ENCODE measurements at places on chromosomes 3 and 15.
A peak's percentile ranks its signal among the peaks of the same experiment; 100 is the strongest.

GRCh38 chr3:155190691-155191090 lies 102.8 kb downstream of the STRIT1 start:
- no peaks in the 10 kb centered on the region for H3K36me3 ChIP-seq
- H3K4me1 ChIP-seq = no peaks in the 10 kb centered on the region
- no peak overlapping the region for H3K27ac ChIP-seq
- no peaks in the 10 kb centered on the region for H3K27me3 ChIP-seq

DNA sequence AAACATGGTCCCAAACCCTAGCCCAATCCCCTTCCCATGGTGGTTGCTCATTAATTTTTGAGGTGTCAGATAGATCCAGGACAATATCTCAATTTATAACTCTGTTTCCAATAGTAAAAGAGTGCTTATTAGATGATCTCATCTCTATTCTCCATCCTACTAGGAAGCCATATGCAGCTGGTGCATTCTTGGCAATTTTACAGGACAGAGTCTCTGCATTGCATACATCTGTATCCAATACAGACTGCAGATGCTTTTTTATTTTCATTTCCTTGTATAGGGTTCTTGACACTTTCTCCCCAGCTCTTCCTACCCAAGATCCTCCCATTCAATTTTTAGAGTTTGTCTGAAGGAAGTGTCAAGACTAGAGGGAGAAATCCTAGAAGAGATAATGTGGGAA lies 194.8 kb upstream of the DPH6 start:
- no peak overlapping the region for H3K27ac ChIP-seq
- H3K4me1 ChIP-seq = no peaks in the 10 kb centered on the region
- no peaks in the 10 kb centered on the region for H3K36me3 ChIP-seq
- H3K4me3 ChIP-seq = no peak overlapping the region

DNA sequence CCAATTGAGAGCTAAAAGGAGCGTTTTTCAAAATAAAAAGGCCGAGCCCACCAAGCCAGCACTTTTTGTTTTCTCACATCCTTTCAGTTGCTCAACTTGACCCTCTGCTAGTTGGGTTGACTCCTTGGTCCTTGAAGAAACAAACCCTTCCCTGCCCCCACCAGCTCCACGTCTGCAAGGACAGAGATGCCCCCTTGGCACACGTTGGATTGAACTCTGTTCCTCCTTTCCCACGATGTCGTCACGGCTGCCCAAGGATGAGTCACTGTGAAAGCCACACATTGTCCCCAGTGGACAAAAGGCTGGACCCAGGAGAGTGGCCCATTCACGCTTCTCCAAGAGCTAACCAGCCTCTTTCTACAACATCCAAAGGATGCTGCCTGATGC lies 43.0 kb upstream of the SPATA12 start:
- peaks cover 7% of the 10 kb centered on the region for H3K4me1 ChIP-seq
- no peaks in the 10 kb centered on the region for H3K27me3 ChIP-seq
- no peaks in the 10 kb centered on the region for H3K36me3 ChIP-seq
- no peak for DNase-seq
- H3K27ac ChIP-seq = no peak overlapping the region
- no peak overlapping the region for H3K4me3 ChIP-seq

GRCh38 chr3:159239059-159239458 lies 437.2 kb downstream of the MFSD1 start:
- no peak overlapping the region for H3K4me3 ChIP-seq
- no peaks in the 10 kb centered on the region for H3K36me3 ChIP-seq
- H3K4me1 ChIP-seq = no peaks in the 10 kb centered on the region
- no peak overlapping the region for H3K27ac ChIP-seq
- no peak for DNase-seq

- H3K27ac ChIP-seq = peak overlapping the region; percentile 89
- no peak for DNase-seq
- no peak overlapping the region for H3K4me3 ChIP-seq
These were observed 42.9 kb downstream of the ADCY5 start for GRCh38 chr3:123405936-123406510.

DNA sequence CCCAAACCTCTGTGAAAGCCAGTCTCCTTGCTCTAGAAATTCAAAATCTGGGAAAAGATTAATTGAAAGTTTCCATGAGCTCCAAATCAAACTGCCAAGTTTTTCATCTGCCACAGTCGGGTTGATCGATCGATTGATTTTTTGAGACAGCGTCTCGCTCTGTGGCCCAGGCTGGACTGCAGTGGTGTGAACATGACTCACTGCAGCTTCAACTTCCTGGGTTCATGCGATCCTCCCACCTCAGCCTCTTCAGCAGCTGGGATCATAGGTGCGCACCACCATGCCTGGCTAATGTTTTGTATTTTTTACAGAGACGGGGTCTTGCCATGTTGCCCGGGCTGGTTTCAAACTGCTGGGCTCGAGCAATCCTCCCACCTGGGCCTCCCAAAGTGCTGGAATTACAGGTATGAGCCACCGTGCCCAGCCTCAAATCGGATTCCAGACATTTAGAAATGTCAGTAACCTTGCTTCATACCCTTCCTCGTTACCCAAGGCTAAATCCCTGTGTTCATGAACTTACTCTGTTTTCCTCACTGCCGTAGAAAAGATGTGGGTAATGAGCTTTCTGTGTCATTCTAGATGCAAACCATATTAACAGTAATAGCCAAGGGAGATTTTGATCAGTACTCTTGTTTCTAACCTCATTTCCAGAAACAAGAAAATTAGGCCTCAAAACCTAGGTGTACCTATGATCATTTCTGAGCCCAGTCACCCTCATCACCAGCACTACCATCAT lies 105.9 kb upstream of the AKAP13 start:
- H3K4me3 ChIP-seq = no peak overlapping the region
- DNase-seq = no peak
- H3K4me1 ChIP-seq = no peaks in the 10 kb centered on the region
- no peaks in the 10 kb centered on the region for H3K36me3 ChIP-seq
- H3K27ac ChIP-seq = no peak overlapping the region

DNA sequence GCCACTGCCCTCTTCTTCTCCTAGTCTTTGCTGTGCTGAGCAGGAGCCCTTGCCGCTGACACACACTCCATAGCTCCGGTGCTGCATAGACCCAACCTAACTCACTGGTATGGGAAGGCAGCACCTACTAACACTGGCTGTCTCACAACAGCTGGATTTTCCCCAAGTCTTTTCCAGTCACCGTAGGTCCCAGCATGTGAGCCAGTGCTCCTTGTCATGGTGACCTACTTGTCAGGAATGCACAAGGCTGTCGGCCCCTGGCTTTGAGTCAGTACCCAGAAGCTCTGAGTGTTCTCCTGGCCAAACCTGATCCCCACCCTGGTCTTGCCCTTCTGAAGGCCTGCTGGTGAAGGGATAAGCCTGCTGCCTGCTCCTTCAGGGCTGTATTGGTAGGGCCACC lies 25.7 kb downstream of the AMOTL2 start:
- H3K4me3 ChIP-seq = no peak overlapping the region
- peak; percentile 65 for DNase-seq
- no peaks in the 10 kb centered on the region for H3K27me3 ChIP-seq
- H3K36me3 ChIP-seq = no peaks in the 10 kb centered on the region
- peaks cover 32% of the 10 kb centered on the region for H3K4me1 ChIP-seq

DNA sequence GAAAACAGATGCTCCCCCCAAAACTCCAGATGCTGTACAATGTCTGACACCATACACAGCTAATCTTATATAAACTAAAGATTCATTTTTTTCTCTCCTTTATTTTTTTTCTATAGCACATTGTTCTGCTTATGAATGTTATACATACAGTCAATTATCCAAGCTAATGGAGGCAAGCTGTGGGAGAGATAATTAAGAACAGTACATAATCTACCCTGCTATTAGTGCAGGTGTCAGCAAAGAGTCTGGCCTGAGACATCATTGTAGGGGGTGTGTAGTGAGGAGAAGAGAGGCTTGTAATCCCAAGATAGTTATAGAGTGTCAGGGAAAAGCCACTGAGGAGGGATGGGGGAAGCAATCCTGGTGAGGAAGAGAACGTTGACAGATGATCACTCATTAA lies 25.4 kb upstream of the CHMP2B start:
- H3K36me3 ChIP-seq = no peaks in the 10 kb centered on the region
- no peak overlapping the region for H3K4me3 ChIP-seq
- no peaks in the 10 kb centered on the region for H3K4me1 ChIP-seq
- no peak overlapping the region for H3K27ac ChIP-seq
- no peaks in the 10 kb centered on the region for H3K27me3 ChIP-seq
- no peak for DNase-seq

DNA sequence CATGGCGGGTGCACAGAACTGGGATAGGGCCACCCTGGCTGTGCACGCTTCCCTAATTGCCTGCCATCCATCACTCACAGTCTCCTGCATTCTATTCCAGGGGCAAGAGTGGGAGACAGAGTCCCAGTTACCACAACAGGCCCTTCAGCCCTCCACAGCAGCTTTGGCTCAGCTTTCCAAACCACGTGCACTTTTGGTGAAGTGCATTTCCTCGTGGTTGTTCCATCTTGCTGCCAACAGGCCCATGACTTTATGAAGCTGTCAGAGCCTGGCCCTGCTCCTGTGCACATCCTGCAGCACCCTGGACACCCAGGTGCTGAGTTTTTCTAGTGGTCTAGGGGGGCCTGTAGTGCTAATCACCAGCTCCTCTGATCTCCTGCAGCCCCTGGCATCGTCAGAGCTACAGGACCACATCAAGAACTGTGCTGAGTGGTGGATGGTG lies 110.2 kb downstream of the ADCY5 start:
- H3K4me1 ChIP-seq = peaks cover 4% of the 10 kb centered on the region
- H3K4me3 ChIP-seq = no peak overlapping the region
- no peak overlapping the region for H3K27ac ChIP-seq
- no peaks in the 10 kb centered on the region for H3K27me3 ChIP-seq
- no peak for DNase-seq

DNA sequence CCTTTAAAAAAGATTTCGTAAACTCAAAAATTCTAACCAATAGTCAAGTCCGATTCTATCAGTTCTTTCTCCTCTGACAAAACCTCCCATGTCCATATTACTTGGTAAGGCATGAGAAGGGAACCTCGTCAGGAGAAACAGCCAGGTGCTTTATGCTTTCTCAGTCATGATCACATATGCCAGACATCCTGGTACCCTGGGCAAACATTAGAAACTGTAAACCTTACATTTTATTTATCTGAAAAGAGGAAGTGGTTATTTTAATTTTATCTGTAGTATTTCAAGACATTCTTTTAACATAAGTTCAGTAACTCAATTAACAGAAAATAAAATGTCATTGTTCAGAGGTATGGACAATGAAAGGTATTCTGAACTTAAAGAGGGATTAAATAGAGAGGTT lies 474.8 kb upstream of the GBE1 start:
- H3K36me3 ChIP-seq = no peaks in the 10 kb centered on the region
- H3K27ac ChIP-seq = no peak overlapping the region
- no peak overlapping the region for H3K4me3 ChIP-seq
- H3K27me3 ChIP-seq = no peaks in the 10 kb centered on the region
- DNase-seq = no peak

GRCh38 chr15:63238796-63239195 lies 38.6 kb upstream of the APH1B start:
- H3K36me3 ChIP-seq = no peaks in the 10 kb centered on the region
- no peak for DNase-seq
- H3K27ac ChIP-seq = no peak overlapping the region

DNA sequence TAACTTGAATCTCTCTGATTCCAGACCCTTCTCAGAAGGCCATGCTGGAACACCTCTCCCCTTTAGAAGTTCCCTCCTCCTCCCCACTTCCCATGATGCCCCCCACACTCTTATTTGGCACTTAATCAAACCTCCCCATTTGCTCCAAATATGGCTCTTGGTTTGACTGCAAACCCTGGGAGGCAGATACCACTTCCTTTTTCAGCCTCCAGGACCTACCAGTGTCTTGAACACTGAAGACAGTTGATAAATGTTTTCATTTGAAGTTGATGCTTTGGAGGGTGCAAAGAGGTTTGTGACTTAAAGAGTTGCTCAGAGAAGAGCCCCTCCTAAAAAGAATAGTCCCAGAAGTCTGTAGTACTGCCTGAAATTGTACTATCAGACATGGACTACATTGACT lies 61.5 kb downstream of the SEMA5B start:
- no peaks in the 10 kb centered on the region for H3K4me1 ChIP-seq
- no peaks in the 10 kb centered on the region for H3K27me3 ChIP-seq
- H3K27ac ChIP-seq = no peak overlapping the region
- H3K4me3 ChIP-seq = no peak overlapping the region
- DNase-seq = no peak
- no peaks in the 10 kb centered on the region for H3K36me3 ChIP-seq

- no peaks in the 10 kb centered on the region for H3K4me1 ChIP-seq
- H3K27me3 ChIP-seq = no peaks in the 10 kb centered on the region
- DNase-seq = no peak
- no peak overlapping the region for H3K4me3 ChIP-seq
These were observed 54.6 kb upstream of the ATOSA start for GRCh38 chr15:52733696-52734255.

DNA sequence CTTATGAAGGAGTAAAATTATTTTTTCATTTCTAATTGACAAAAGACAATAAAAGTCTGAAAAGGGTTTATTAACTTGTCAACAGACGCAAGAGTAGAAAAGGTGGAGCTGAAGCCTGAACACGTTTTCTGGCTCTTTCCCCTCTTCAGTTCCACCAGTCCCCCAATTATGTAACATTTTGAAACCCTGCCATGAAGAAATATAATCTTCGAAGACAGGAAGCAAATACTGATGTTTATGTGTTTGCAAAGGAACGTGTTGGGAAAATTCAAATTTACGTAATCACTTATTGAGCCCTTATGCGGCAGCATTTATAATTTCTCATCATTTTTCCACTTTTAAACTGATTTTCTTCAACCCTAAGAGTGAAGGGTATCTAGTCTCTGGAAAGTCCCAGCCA lies 767 bp downstream of the AP3S2 start:
- peak overlapping the region; percentile 93 for H3K27ac ChIP-seq
- H3K27me3 ChIP-seq = no peaks in the 10 kb centered on the region
- DNase-seq = no peak
- peak overlapping the region; percentile 84 for H3K4me3 ChIP-seq

- peaks cover 17% of the 10 kb centered on the region for H3K4me1 ChIP-seq
- no peak for DNase-seq
- no peak overlapping the region for H3K4me3 ChIP-seq
- no peak overlapping the region for H3K27ac ChIP-seq
- no peaks in the 10 kb centered on the region for H3K36me3 ChIP-seq
These were observed 3.5 kb upstream of the TMCC1 start for GRCh38 chr3:129897026-129897425.

GRCh38 chr3:101781166-101781565 lies 2.2 kb downstream of the NXPE3 start:
- no peaks in the 10 kb centered on the region for H3K27me3 ChIP-seq
- peaks cover 16% of the 10 kb centered on the region for H3K4me1 ChIP-seq
- H3K36me3 ChIP-seq = peaks cover 37% of the 10 kb centered on the region
- no peak overlapping the region for H3K27ac ChIP-seq
- DNase-seq = no peak

Data from stomach (tissue), 19 donors.